Psoas muscle (tissue), 8 donors: ENCODE measurements at places on chromosomes 7 and 10.

- DNase-seq, result no peak
Measured at GRCh38 chr10:129768437-129769355, 195.4 kb downstream of the EBF3 start.

DNA sequence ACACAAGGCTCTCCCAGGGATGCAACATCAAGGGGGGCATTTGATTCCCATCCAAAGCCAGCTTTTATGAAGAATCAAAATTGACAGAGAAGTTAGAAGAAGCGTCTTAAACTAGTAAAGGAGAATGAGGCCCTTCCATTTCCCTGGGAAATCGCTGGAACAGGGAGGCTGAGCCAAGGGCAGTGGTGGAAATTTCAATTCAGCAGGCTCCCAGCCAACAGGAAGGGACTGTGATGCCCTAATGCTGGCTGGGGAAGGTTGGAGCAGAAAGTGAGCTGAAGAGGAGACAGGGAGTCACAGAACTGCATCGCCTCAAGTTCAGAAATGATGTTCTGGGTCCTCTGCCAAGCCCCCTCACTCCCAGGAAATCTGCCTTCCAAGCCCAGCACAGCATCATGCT is 517.3 kb downstream of the GRID1 start:
- no peak for DNase-seq

DNA sequence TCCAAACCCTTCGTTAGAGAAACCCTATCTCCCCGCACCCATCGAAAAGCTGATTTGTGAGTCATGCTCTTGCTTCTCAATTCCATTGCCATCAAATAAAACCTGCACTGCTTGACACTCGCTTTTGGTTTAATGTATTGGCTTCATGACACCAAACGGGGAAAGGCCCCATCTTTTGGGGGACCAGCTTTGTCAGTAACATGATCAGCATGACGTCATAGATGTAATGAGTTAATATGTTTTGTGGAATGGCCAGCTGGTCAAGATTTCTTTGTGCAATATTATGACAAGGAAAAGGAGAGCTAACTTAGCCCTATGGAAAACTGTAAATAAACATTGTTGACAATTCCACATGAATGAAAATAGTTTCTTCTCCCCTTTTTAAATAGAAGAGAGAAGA is 1260.5 kb upstream of the CELF2 start:
- DNase-seq, result no peak

GRCh38 chr7:35849158-35849831 is 48.4 kb downstream of the SEPTIN7 start:
- DNase-seq, result no peak

GRCh38 chr7:25288556-25289307 is 60.4 kb upstream of the NPVF start:
- no peak for DNase-seq

DNA sequence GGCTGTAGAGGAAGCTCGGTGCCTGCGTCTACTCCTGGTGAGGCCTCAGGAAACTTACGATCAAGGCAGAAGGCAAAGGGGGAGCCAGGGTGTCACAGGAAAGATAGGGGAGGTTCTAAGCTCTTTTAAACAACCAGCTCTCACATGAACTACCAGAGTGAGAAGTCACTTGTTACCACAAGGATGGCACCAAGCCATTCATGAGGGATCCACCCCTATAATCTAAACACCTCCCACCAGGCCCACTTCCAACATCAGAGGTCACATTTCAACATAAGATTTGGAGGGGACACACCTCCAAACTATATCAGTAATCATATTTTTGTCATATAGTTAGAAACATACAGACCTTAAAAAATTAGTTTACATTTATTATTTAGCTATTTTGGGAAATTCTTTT is 9.4 kb downstream of the NOC3L start:
- DNase-seq, result no peak

GRCh38 chr7:106462914-106463482 is 178.2 kb upstream of the NAMPT start:
- no peak for DNase-seq

GRCh38 chr7:28558236-28558635 is 145.9 kb downstream of the CREB5 start:
- no peak for DNase-seq

DNA sequence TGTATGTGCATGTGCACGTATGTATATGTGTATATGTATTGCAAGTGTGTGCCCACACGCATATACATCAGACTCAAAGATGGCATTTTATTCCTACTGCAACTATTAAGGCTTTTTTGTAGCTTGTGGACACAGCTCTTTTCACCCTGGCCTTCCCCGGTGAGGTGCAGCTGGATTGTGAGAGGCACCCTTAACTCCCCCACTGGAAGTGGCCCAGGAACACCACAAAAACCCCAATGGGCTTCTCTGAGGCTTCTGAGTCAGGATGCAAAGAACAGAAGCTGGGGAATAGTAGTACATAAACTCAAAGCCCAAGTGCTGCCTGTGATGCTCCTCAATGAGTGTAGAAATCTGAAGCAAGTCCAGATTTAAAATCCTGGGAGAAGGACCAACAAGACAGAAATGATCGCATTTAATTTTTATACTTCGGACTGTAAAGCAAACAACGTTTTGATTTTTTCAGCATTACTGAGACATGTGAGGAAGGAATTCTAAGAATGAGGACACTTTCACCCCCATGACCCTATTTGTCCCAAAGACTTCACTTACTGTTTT is 369.2 kb upstream of the MGMT start:
- DNase-seq, result no peak

GRCh38 chr7:14191686-14192098 is 202.2 kb upstream of the ETV1 start:
- no peak for DNase-seq

DNA sequence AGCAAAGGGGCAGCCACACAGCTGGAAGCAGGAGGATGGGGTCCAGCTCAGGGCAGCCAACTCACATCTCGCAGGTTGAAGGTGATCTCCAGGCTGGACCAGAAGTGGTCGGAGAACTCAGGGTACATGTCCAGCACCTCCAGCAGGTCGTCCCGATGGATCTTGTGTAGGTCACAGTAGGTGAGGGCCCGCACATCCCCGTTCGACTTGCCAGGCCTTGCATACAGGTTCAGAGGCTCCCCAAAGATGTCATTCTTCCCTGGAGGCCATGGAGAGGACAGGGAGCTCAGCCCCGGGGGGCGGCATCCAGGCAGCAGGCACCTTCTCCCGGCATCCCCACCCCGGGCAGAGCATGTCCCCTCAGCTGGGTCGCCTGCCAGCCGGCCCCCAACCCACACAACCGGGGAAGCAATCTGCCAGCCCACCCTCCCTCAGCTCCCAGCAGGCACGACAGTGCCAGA is 29.3 kb downstream of the KCNH2 start:
- no peak for DNase-seq

DNA sequence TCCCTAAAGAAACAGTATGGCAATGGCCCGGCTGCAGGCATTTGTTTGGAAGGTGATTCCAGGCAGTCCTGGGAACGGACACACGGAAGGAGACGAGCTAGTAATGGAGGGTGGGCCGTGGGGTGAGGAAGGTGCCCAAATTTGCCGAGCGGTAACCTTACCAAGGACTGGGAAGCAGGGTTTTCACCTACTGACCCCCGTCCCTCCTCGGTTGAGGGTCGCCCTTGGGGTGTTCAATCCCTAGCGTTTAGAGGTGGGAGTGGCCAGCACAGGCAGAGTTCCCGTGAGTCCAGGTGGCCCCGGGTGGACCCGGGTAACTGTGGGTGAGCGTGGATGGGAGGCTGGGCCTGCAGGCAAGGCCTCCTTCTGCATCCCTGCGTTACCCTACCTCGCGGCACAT is 198.8 kb downstream of the TCERG1L start:
- DNase-seq, result peak; percentile 25

DNA sequence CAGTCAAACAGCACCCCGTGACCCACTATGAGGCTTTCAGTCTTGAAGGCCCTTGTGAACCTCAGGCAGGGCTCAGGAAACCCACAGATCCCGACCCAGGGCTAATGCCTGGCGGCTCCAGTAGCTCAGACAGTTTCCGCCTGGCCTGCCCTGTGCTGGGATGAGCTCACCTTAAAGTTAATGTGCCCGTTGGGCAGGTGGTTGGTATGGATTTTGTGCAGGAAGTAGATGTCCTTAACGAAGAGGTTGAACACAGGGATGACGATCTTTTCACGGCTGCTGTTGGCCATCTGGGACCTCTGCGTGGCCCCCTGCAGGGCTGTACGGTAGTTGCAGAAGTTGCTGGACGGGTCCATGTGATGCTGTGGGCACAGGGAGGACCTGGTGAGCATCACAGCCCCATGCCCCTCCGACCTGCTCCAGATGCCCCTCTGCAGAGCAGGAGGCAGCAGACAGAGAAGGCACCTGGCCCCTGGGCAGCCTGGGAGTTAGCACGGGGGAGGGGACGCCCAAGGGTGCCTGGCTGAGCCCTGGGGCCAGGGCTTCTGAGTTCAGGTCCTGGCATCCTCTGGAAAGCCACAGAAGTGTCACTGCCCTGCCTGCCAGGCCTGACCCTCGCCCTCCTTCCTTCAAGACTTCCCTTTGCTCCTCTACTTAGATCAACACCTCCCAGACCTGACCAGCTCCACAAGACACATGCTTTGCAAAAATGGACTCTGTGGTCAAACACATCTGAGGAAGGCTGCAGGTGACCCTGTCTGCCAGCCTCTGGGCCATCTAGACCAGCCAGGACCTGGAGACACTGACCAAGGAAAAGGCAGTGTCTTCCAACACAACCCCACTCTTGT is 59.8 kb downstream of the CSGALNACT2 start:
- peak; percentile 36 for DNase-seq

- no peak for DNase-seq
Measured at GRCh38 chr10:111479966-111480365, 403.1 kb downstream of the ADRA2A start.

- no peak for DNase-seq
Measured at GRCh38 chr7:26681819-26682418, 182.5 kb downstream of the SKAP2 start.

DNA sequence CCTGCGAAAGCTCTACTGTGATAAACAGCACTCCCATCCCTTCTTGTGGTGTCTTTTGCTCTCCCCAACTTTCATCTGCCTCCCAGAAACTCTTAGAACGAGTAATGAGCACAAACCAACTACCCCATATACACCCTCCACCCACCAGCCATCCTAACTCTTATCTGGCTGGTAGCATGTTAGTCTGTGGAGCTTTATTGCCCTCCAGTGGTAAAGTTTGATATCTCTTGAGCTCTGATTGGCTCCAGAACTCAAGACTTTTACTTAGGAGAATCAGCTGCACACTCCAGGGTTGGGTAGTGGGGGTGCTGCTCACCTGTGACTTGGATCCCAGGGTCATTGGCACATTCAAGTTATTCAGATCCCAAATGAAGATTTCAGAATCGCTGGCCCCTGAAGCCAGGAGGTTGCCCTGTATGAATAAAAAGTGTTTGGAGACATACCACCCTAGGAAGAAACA is 10.9 kb downstream of the SEC31B start:
- DNase-seq, result no peak

DNA sequence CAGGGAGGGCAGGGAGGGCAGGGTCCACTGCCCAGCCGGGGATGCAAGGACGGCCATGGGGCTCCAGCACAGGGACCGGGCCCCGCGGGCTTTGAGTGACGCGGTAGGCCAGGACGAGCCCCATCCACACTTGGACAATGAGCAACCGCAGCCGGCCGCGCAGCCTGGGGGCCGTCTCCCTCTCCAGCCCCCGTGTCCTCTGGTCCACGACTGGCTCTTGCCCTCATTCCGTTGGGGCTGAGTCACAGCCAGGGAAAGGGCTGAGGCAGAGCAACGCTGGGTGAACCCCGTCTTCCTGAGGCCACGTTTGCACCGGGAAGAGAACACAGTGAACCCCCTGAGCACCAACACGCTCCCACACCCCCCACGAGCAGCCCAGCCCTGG is 23.7 kb downstream of the SHH start:
- DNase-seq, result no peak

GRCh38 chr10:127149501-127150081 is 46.8 kb downstream of the INSYN2A start:
- no peak for DNase-seq

GRCh38 chr7:75055830-75056772 is 17.5 kb downstream of the RCC1L start:
- DNase-seq, result no peak

DNA sequence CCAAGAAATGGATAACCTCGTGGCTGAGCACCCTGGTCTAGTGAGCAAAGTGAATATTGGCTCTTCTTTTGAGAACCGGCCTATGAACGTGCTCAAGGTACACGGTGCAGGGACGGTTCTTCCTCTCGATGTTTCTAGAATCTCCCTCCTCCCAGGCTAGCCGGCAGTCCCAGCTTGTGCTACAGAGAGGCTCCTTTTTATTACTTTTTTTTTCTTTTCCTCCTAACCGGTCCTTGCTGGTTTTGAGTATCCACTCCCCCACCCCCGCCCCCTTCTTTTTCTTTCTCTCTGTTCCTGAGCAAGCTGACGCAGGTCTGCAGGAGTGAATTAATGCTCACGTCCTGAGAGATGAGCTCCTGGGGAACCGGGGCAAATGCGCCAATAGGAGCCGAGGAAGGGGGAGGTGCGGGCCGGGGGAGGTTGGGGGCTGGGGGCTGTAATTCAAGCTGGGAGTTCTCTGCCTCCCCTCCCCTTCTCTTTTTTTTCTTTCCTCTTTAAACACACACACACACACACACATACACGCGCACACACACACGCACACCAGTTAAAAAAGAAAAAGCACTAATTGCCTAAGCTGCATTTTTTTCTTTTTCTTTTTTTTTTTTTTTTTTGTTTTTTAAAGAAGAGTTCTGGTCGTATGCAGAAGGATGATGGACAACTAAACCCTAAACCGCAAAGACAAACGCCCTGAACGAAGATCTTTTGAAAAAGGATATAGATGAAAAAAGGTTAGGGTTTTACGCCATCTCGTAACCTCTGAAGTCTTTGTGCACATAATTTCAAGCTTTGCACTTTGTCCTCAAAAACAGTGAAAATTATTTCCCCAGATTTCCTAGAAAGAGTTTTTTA is 6.6 kb downstream of the CPA2 start:
- DNase-seq, result no peak

- DNase-seq, result no peak
Measured at GRCh38 chr7:46513447-46513848, 592.4 kb upstream of the IGFBP3 start.

- DNase-seq, result no peak
Measured at GRCh38 chr7:41979834-41980307, 257.1 kb downstream of the GLI3 start.

DNA sequence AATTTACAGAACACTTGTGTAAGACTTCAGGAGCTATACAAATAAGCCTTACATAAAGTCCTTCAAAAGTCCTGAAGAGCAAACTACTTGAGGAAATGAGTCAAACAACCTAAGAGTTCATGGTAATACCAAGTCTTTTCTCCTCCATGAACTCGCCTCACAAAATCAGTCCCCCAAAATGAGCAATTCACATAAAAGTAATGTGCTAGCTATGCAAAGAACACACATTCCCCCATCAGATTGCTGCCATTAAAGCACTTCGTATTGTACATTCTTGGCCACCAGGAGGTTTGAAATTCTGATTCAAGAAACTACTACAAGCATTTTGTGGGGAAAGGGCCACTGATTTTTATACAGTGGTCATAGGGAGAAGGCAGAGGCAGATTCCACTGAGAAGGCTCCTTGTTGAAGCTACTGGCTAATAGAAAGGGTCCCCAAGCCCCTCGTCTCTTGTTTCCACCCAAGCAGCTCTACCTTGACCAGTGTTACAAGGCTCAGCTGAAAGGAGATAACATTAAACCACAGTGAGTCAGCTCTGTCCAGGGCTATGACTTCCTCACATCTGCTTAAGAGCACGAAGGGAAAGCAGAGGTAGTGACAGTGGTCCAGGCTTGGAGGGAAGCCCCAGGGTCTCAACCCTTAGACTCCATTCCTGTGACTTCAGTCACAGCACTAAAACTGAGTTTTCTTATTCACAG is 115.2 kb upstream of the CDK1 start:
- DNase-seq, result no peak
